Lung (tissue), 17 donors: ENCODE measurements at places on chromosomes 13 and 19.
A peak's percentile ranks its signal among the peaks of the same experiment; 100 is the strongest.

- no peak for DNase-seq
These were observed 27.2 kb upstream of the POU4F1 start for GRCh38 chr13:78630511-78630910.

GRCh38 chr19:19320361-19321140, at the start of the genes MAU2 and SUGP1:
Gene MAU2, plus strand, starts transcription at chr19:19320829. Its CDS starts 31 bp downstream, at chr19:19320860.
Gene SUGP1, minus strand, starts transcription at chr19:19320509. Its CDS starts 13 bp downstream, at chr19:19320496.
- DNase-seq, result peak; percentile 94

DNA sequence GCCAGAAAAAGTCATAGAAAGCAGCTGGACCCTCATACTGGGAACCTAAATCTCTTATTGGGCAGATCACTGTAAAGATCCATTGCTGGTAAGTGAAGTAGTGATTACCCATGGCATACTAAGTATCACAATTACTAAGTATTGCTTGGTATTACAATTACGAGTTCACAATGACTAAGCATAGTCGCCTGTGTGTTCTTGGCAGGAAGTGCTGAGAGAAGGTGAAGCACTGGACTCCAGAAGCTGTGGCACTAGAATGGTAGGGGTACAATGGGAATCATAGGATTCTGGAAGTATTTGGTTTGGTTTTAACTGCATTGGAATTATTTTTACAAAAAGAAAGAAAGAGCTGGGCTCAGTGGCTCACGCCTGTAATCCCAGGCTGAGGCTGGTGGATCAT, 20.3 kb downstream of the LGALS16 start:
- DNase-seq, result no peak

GRCh38 chr19:2478756-2479555, 3.0 kb downstream of the GADD45B start:
- peak; percentile 79 for DNase-seq

DNA sequence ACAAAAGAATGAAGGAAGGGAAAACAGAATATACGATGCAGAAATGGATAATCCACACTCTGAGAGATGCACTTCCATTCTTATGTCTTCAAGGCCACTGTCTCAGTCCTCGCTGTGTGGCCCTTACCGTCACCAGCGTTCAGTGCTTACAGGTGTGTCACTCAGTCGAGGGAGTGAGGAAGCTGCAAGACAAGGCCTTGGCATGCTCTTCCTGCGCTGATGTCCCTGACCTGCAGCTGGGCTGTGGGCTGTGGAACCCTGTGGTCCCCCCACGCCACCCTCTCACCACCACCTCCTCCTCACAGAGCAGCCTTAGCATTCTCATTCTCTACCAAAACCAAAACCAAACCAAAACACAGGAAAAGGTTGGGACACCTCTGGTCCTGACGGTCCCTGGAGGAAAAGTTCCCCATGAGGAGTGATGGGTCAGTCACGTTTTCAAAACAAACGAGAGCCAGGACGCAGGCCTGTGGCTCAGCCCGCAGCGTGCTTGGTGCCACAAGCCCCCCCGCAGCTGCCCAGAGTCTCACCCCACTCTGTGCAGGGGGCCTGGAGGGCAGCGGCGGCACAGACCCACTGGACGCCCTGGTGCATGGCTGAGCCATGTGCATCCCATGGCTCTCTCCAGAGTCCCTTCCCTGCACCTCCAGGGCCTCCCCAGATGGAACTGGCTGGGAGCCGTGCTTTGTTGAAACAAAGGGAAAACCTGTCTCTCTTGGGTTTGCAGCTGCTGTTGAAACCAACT, 48.2 kb upstream of the GPR183 start:
- no peak for DNase-seq

DNA sequence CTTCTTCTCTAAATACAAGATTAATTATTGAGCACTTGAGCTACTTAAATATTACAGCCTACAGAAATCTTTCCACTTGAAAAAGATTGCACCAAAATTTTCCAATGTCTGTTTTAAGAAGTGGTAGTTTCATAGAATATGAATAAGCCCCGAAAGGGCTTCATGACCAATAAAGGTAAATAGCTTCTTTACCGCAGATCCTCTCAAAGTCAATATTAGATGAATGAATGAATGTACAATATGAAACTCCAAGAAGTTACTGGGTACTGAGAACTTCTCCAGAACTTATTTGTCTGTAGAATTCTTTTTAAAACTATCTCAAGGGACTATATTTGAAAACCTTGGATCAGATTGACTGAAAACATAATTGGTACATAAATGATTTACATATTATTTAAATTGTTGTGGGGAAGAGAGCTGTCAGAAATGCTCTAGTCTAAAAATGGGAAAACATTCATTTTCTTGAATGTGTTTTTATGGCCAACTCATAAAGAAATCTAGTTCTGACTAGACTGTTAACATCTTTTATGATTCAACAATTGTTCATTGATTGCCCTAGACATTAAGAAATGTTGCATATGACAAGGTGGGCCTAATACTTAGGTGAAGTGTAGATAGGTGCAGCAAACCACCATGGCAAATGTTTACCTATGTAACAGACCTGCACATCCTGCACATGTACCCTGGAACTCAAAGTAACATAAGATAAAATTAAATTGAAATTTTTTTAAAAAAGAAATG, 227.0 kb downstream of the SPRY2 start:
- DNase-seq, result no peak

DNA sequence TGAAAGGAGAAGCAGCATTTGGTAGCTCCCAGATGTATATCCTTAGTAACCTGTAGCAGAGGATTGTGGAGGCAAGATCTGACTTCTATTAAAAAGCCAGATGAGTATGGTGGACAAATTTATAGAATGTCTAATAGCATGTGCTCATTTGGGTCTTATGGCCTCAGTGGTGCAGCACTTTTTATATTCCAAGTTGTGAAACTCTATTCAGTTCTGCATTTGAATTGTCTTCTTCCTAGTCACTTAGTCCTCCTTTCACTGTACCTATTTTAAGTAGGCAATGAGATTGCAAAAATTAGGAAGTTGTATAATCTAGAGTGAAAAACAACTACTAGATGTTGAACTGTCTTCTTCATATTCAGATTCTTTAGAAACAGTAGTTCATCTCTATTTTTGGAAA, 412.5 kb upstream of the PCDH9 start:
- DNase-seq, result no peak

GRCh38 chr19:32976223-32976805, 4.3 kb downstream of the FAAP24 start:
- peak; percentile 70 for DNase-seq

GRCh38 chr19:49502866-49503581, 6.8 kb downstream of the RPS11 start:
- DNase-seq, result peak; percentile 97

DNA sequence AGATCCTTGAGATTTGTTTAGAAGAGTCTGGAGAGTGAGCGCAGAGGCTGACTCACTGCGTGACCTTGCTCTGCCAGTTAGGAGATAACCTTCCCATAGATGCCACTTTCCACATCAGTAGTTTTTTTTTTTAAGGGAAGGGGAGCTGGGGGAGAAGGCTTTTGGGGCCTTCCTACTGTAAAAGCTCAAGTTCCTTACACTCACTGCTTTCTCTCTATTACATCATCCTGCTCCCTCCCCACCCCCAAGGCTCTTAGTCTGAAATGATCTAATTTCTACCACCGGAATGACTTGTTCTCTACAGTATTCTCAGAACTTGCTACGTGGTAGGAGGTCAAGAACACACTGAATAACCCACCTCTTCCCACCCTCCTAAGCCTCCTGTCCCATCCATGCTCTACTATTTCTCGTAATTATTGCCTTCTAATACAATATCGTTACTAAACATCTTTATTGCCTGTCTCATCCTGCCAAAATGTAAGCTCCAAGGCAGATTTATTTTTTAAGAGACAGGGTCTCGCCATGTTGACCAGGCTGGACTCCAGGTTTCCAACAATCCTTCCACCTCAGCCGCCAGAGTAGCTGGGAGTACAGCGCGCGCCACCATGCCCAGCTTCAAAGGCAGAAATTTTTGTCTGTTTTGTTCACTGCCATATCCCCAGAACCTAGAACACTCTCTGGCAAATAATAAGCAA, 1.2 kb downstream of the LONP1 start:
- DNase-seq, result no peak

GRCh38 chr13:76239031-76239680, 603.0 kb downstream of the LMO7 start:
- DNase-seq, result no peak

GRCh38 chr13:33945477-33945876, 127.5 kb downstream of the RFC3 start:
- DNase-seq, result no peak

- DNase-seq, result no peak
These were observed 905.7 kb upstream of the SLITRK5 start for GRCh38 chr13:86765462-86765861.

- DNase-seq, result no peak
These were observed 1648.0 kb downstream of the PCDH9 start for GRCh38 chr13:65582160-65582559.

DNA sequence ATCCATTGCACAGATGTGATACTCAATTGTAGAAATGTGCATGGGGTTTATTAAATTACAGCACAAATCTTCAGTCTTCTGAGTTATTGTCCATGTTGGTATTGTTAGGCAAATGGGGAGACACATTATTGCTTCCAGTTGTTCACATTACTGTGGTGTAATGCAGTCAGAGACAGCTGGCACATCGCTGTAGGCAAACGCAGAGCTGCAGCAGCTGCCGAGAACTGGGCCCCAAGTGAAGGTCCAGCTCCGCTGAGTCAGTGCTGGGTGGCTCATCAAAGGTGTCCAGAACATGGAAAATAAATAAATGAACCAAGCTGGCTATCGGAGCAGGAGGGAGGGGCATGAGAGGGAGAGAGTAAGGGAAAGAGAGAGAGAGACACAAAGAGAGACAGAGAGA, 299.1 kb upstream of the OBI1 start:
- peak; percentile 54 for DNase-seq

DNA sequence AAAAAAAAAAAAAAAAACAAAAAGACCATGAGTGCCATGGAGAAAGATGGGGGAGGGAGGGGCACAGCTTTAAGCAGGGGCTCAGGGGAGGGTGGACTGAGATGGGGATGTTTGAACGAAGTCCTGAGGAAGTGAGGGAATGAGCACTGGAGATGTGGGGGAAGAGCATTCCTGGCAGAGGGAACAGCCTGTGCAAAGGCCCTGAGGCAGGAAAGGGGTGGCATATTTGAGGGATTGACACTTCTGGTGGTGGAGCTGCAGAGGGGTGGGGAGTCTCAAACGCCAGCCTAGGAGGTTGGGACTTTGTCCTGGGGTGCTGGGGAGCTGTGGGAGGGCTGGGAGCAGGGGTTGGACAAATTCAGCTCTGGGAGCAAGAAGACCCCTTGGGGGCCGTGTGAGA, 29.2 kb downstream of the MYH14 start:
- DNase-seq, result no peak

GRCh38 chr19:33214596-33214995, 11.1 kb downstream of the SLC7A10 start:
- peak; percentile 44 for DNase-seq

- peak; percentile 54 for DNase-seq
These were observed 389.2 kb downstream of the NDFIP2 start for GRCh38 chr13:79870123-79870522.

DNA sequence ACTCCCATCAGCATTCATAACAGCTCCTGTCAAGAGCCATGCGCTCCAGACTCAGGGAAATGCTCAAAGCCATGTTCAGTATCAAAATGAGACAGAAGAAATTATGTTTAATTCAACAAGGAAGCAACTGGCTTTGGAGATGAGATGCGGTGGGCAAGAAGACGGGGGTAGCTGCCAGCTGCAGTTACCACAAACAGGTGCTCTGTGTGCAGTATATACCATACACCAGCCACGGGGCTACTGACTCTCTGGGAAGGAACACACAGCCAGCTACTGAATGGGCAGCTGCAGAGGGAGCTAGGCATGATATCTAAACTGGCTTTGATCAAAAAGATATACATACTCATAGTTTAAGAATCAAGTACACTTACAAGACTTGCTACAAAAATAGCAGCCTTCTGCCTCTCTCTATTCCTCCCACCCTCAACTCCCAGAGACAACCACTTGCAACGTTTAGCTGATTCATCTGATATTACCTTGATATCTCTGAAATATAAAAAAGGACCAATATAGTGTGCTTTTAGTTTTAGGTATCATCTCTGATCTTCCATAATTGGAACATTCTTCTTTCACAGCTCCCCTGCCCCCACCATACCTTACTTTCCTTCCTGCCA, 593.0 kb downstream of the UQCRFS1 start:
- no peak for DNase-seq

GRCh38 chr19:31530781-31531180, 181.5 kb upstream of the TSHZ3 start:
- DNase-seq, result no peak

DNA sequence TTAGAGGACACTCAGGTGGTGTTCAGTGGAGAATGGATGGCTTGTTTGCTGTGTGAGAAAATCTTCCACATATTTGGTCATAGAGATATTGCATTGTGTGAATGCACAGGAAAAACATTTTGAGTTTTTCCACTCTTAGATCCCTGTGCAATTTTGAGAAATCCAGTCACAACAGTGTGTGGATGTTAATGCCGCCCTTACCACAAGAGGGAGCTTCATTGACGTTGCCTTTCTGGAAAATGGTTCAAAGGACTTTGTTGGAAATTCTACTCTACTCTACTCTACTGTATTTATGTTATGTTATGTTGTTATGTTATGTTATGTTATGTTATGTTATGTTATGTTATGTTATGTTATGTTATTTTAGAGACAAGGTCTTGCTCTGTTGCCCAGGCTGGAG, 13.4 kb downstream of the ZNF20 start:
- DNase-seq, result no peak

- DNase-seq, result no peak
These were observed 104.7 kb downstream of the TUBGCP3 start for GRCh38 chr13:112483299-112483698.

DNA sequence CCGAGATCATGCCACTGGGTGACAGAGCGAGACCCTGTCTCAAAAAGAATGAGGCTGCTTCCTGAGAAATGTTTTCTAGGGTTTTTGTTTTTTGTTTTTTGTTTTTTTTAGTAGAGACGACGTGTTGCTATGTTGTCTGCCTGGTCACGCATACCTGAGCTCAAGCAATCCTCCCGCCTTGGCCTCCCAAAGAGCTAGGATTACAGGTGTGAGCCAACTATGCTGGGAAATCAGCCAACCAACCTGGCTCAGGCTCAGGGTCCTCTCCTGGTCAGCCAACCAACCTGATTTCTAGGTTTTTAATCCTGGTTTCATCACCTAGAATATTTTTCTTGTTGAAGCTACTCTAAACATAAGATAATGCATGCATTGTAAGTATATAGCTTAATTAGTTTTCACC, 7.8 kb downstream of the DHX34 start:
- no peak for DNase-seq

GRCh38 chr13:110498327-110498726, 63.2 kb downstream of the RAB20 start:
- no peak for DNase-seq

DNA sequence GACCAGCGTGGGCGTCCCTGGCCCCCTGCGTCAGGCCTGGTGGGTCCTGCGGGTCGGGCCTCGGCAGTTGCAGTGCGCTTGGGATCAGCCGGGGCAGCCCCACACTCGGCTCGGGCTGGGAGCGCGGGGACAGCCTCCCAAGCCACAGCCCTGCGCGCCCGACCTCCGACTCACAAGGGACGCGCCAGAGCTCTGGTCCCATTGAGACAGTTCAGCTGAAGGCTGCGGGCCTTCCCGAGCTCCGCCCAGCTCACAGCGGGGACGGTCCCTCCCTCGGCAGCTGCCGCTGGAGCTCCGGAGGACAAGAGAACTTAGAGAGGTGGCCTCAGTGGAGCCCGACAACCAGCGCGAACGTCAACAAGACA, 45.7 kb upstream of the ZNF730 start:
- peak; percentile 75 for DNase-seq
